ENCODE measurements at places on chromosomes 6 and 20.
A peak's percentile ranks its signal among the peaks of the same experiment; 100 is the strongest.

DNA sequence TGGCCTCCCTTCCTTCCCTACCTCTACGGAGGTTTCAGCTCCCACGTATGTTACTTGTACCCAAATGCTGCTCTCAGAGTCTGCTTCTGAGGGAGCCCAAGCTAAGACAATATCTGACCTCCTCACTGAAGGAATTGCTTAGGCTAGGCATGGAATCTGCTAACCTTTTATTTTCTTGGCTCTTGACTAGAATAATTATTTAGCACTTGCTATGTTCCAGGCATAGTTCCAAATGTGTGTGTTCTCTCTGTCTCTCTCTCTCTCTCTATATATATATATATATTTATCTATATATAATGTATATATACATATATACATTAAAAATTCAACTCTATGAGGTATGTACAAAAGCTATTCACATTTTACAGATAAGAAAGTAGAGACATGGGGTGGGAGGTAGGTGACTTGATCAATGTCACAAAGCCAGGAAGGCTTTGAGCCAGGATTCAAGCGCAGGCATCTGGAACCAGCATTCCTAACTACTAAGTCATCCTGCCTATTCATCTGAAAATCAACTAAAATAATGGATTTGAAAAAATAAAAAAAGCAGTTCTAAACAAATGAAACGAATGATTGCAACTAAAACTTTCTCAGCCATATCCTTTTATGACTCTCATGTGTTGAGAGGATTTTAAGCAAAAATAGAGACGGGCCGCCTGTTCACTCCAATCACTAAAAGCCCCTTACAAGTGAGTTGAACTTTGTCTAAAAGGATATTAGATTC, 189.7 kb upstream of the JAG1 start:
- DNase-seq = no peak

DNA sequence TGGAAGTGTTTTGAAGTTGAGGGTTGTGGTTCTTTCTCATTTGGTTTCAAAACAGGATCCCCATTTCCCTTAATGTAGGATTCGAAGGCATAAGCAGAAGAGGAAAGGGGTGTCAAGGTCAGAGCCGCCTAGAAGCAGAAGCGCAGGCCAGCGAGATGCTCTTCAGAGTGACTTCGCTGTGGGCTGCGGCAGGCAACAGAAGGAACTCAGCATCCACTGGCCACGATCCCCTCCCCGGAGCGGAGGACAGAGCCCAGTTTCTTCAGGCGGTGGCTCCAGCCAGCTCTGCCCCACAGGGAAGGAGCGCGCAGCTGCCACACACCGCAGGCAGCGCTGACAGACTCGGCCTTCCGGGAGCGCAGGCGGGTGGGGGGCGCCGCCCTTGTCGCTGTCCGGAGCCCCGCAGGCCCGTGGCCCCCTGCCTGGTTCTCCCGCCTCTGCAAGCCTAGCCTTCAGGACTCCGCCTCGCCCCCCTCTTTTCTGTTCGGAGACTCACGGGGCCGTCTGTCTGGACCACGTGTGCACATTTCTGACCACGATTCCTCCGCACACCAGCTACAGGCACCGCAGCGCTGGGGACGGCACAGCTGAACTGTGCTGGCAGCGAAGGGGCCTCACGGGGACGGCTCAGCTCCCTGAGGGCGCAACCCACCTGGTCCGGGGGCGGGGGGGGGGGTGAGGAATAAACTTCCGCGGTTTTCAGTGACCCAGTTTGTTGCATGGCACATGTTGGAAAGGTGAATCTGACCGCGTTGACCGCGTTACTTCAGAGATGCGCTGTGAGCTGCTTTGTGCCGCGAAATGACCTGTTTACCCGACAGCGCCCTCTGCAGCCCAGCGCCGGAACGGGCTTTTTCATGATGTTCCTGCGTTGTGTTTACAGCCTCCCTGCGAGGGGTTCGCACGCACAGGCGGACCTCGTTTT, 26.1 kb downstream of the TTLL2 start:
- DNase-seq = peak; percentile 87

GRCh38 chr6:6635291-6635690, 46.8 kb downstream of the LY86 start:
- DNase-seq = no peak

GRCh38 chr6:113734982-113735381, 122.2 kb upstream of the MARCKS start:
- no peak for DNase-seq

DNA sequence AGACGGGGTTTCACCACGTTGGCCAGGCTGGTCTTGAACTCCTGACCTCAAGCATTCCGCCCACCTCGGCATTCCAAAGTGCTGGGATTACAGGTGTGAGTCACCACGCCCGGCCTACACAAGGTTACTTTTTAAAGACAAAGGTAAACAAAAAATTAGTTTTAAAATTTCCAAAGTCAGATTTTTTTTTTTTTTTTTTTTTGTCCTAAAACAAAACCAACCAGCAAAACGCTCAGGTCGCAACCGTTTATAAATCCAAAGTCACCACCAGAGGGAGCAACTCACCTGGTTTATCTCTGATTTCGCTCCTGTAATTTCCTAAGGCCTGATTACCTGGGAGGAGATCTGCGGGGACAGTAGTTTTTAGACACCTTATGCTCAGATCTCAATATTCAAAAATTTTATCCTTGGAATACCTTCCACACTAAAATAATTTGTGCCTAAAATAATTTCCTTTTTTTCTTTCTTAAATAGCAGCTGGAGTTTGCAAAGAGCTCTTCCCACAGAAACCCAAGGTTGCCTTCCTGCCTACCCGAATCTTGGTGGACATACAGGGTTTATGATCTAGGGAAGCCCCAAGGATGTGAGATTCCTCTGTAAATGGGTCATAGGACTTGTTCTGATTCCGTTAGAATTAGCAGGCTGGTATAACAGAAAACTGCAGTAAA, 19.8 kb upstream of the TREM1 start:
- peak; percentile 81 for DNase-seq

GRCh38 chr6:34601706-34602105, 45.6 kb upstream of the SPDEF start:
- no peak for DNase-seq

DNA sequence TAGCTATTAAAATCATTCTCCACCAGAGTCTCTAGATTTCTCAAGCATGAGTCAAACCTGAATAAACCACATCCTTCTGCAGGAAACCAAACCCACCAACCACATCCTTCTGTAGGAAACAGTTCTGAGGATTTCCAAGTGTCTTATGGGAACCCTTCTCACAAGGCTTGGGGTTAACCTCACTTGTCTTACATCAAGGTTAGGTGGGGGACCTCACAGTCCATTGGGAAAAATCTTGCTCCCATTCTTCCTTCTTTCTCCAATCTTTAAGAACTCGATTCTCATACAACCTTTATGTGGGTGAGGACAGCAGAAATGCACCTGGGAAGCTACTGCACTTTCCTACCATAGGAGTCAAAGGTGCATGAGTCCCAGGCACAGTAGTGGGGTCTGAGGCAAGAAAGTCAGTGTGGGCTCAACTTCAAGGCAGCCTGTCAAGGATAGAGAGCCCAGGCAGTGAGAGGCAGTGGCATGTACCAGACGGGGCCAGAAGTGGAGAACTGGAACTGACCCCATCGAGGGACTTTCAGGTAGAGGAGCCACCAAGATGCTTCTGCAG, 114.5 kb downstream of the SLC22A3 start:
- peak; percentile 11 for DNase-seq

- no peak for DNase-seq
Observed at GRCh38 chr20:53738945-53739798, 145.5 kb upstream of the ZNF217 start.

GRCh38 chr20:53594068-53595017, 704 bp upstream of the ZNF217 start:
- DNase-seq = peak; percentile 100

DNA sequence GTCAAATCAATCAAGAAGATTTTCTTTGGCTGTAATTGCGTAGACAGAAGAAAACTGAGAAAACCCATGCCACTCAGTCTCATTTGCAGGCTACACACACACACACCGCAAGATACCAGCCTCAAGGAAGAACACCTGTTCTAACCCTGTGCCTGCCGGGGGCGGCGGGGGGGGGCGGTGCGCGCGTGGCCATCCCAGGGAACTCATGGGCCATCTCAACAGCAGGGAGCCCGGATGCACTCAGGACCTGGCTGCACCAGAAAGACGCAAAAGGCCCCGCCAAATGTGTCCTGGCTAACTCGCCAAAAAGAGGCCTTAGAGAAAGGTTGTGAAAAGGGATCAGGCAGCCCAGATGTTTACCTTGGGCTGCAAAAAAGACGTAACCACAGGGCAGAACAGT, 2.1 kb downstream of the B3GAT2 start:
- DNase-seq = no peak

GRCh38 chr20:13552061-13552460, 86.7 kb downstream of the TASP1 start:
- DNase-seq = no peak

DNA sequence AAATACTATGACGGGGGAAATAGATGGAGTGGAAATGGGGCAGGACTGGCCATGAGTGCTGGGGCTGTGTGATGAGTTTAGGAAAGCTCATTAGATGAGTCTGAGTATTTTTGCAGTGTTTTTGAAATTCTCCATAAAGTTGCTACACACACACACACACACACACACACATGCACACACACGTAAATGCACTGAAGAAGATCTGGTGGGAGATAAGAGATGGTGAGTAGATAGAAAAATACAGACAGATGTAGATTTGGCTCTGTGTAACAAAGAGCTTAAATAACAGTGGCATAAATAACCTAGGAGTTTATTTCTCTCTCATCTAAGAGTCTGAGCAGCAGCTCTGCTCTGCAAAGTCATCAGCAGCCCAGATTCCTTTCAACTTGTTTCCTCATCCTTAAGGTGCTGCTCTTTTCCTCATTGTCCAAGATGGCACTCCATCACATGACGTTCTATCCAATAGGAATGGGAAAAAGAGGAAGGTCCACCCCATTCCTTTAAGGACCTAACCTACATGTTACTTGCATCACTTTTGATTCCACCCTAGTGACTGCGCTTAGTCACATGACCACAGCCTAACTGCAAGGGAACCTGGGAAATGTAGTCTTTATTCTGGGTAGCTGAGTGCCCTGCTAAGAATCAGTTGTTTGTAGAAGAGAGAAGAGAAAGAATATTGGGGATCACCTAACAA, 76.4 kb downstream of the EYA2 start:
- peak; percentile 71 for DNase-seq

GRCh38 chr6:169779896-169780295, 28.5 kb downstream of the ERMARD start:
- DNase-seq = no peak

- no peak for DNase-seq
Observed at GRCh38 chr6:37636116-37636515, 61.6 kb downstream of the MDGA1 start.

DNA sequence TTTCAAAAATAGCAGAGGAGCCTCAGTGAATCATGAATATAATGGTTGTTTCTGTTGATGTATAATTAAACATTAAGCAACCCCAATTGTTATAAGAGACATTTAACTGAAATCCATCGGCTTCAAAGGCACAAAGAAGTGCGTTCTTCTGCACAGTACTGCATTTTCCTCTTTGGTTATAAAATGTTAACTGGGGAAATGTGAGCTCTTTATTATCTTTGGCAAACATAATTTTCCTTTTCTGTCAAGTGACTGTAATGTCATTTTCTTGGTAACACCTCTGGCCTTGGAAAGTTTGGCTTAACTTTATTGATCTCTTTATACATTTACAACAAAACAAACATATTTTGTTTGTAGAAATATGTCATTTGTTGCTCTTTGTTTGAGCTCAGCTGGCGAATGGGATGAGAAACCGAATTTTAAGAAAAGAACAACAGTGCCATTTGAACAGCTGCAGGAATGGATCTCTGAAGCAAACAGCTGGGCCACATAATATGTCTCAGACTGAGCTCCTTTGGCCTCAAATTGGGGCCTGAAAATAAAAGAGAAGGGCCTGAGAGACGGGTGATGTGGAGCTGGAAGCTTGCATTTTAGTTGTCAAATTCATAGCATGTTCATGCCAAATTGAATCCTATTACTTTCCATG, 427.0 kb upstream of the SPTLC3 start:
- no peak for DNase-seq

DNA sequence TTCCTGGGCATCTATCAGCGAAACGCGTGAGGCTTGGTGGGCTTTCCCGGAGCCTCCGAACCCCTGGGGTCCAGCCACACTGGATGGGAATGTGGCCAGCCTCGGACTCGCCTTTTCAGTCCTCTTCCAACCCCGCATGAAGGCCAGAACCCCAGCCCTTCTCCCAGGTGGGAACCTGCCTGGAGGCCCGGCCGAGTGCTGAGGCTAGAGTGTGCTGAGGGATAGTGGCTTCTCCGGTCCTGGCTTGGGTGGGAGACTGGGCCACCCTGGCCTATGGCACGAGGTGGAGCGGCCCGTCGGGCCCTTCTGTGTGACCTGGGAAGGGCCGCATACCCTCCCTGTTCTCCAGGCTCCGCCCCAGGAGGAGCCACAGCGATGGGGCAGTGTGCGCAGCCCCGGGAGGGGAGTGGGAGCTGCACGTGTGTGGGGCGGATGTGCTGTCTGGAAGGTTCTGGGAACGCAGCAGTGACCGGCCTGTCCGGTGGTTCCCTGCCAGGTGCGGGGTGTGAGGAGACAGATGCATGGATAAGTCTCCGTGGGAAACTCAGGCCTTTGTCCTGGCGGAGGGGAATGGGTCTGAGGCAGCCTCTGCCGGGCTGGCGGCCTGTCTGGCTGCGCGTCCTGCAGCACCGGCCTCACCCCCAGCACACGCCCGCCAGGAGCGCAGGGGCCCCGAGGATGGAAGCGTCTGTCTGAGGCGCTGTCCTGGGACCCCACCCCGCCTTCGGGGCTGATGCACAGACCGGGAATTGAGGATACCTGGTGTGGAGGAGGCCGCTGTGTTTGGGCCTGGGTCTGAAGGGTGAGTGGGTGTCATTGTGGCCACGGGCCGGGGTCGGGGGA, 1.1 kb upstream of the BHLHE23 start:
- DNase-seq = no peak

DNA sequence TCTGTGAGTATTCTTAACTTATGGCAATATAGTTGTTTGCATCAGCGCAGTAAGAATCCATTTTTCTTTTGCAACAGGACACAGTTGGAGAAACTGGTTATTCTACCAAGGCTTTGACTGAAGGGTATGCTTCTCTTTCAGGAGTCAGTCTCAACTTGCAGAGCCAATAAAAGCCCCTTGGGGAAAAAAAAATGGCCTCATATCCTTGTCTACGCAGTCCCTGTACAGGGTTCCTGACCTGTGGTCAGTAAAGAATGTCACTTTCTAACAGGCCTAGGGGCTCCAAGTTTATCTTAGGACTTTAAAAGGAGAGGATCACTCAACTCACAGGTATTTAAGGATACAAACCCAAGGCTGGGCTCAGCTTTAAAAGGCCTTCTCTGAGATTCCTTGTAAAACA, 6.9 kb upstream of the RNGTT start:
- DNase-seq = no peak

GRCh38 chr6:34146801-34147592, 1.1 kb upstream of the GRM4 start:
- no peak for DNase-seq

DNA sequence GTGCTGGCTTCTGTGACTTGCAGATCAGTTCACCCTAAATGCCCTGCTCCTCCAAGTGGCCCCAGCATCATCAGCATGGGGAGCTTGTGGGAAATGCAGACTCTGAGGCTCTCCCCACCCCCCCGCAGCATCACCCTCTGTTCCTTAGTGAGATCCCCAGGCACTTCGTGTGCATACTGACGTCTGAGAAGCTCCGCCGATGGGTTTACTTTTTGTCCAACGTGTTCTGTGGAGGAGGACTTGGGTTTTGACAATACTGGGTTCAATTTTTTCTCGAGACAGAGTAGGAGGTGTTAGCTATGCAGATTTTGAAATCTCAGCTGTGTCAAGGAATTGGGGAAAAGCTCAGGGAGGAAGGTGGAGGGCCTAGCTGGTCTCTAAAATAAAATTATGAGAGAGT, 38.3 kb upstream of the ZNF831 start:
- DNase-seq = no peak
